NCI-H1417 treated with DMSO at 0.1 percent for 48 hours (cell line): ENCODE measurements at places on chromosomes 7 and 10.

- DNase-seq, result no peak
Observed at GRCh38 chr10:127942811-127943210, 35.9 kb downstream of the PTPRE start.

DNA sequence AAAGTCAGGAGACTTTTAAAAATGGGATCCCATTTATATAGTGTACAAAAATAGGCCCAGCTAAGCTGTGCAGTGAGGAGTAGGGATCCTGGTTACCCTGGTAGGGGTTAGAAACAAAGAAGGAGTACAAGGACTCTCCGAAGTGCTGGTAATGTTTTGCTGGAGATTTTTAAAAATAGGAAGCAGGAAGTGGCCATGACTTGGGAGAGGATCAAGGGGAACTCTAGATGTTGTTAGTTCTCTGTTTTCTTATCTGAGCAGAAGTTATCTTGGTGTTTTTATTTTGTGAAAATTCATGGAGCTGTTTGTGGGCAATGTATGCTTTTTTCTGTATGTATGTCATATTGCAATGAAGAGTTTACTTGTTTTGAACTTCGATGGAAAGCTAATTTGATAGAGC, 373.9 kb downstream of the SFMBT2 start:
- no peak for DNase-seq

GRCh38 chr7:77982926-77983550, 184.5 kb downstream of the PHTF2 start:
- DNase-seq, result no peak

DNA sequence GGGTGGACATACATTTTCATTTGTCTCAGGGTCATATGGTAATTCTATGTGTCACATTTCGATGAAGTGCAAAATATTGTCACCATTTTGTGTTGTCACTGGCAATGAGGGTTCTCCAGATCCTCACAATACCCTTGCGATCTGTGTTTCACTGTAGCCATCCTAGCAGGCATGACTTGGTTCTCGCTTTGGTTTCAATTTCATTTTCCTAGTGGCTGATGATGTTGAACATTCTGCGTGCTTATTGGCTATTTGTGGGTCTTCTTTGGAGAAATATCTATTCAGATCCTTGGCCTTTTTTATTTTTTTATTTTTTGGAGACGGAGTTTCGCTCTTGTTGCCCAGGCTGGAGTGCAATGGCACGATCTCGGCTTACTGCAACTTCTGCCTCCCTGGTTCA, 24.8 kb upstream of the MNX1 start:
- no peak for DNase-seq

GRCh38 chr10:99654390-99655175, 4.7 kb upstream of the ENTPD7 start:
- no peak for DNase-seq

- DNase-seq, result no peak
Observed at GRCh38 chr10:62581351-62581750, 207.2 kb downstream of the ZNF365 start.

- no peak for DNase-seq
Observed at GRCh38 chr10:119416855-119417254, 125.7 kb downstream of the RGS10 start.

- DNase-seq, result no peak
Observed at GRCh38 chr7:37118004-37118403, 330.7 kb downstream of the ELMO1 start.

- DNase-seq, result no peak
Observed at GRCh38 chr10:99522470-99523250, 10.1 kb upstream of the NKX2-3 start.

- DNase-seq, result peak; percentile 40
Observed at GRCh38 chr7:100705320-100705752, 585 bp upstream of the POP7 start.

DNA sequence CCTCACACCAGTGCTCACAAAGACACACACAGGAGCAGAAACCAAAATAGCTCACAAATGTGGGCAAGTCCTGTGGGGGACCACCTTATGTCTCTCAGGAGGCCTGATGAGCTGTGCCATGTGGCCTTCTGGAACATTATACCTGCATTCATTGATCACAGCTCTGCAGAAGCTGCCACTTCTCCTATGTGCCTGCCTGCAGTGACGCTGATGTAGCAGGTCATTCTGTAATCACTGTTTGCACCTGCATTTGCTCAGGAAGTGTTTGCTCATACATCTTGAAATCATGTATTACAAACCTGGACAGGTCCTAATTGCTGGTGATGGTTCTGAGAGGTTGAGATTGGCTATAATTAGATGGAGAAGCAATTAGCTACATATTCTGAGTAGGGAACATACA, 310.2 kb downstream of the AUTS2 start:
- DNase-seq, result peak; percentile 89

DNA sequence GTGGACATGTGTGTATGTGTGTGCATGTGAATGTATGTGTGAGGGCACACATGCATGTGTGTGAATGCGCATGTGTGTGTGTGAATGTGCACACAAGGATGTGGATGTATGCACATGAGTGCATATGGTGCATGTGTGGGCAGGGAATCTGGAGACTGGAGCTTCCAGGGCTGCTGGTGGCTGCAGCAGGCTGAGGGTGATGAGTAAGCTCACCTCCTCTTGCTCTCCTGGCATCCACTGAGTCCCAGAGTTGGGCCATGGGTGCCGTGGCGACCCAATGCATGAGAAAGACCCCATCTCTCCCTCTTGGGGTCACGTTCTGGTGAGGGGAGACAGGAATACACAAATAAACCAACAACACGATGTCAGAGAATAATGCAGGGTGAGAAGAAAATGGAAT, 33.3 kb upstream of the COL13A1 start:
- no peak for DNase-seq

DNA sequence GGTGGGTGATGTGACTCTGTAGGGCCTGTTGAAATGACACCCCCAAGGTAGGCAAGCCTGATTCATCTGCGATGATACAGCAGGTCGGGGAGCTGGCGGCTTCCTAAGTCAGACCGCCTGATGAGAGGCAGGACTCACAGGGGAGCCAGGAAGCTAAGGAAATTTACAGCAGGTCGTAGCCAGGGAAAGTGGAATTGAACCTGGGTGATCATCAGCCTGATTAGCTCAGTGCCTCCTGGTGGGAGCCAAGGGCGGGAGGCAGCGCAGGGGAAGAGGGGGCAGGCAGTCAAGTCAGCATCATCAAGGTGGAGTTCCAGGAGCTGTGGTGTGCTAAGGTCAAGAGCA, 18.5 kb upstream of the TRIM56 start:
- no peak for DNase-seq

- peak; percentile 4 for DNase-seq
Observed at GRCh38 chr10:96017191-96017687, 26.1 kb upstream of the CCNJ start.
